ENCODE measurements at places on chromosomes 2 and 18.

- no peak for DNase-seq
These were observed 301.0 kb downstream of the STK39 start for GRCh38 chr2:167946441-167946841.

DNA sequence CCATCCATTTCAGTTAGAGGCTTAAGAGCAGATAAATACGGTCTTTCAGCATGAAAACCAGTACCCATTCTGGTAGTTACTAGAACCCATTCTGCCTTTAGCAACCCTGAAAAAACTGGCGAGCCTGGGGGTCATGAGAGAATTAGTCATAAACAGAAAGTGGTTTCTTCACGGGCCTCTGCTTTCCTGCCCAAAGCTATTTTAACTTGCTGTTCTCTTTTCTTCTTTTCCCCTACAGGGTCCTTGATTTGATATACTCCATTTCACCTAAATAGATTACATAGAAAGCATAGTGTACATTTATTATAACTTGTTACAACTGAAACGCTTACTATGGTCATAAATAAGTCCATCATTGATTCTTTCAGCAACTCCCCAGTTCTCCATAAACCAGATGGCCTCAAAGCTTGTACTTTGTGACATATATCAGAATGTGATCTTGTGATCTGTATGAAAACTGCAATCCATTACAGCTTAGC is 48.3 kb downstream of the WDFY1 start:
- DNase-seq, result no peak

DNA sequence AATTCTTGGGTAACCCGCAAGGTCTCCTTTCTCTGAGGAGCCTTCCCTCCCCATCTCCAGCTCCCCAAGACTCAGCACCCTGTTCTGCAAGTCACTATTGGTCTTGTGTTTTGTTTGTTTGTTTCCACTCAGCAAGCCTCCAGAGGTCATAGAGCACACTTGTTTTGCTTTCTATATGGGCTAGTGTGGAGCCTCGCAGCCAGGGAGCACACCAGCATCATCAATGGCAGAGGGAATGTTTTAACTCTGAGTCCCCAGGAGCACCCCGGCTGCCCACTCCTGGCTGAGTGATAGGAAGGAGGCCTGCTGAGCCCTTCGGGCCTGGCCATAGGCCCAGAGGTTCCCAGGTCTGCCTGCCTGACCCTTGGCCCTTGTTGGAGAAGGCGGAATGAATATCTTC is 36.6 kb downstream of the GLI2 start:
- no peak for DNase-seq

- DNase-seq, result no peak
These were observed 258.1 kb downstream of the GBX2 start for GRCh38 chr2:235910067-235910466.

DNA sequence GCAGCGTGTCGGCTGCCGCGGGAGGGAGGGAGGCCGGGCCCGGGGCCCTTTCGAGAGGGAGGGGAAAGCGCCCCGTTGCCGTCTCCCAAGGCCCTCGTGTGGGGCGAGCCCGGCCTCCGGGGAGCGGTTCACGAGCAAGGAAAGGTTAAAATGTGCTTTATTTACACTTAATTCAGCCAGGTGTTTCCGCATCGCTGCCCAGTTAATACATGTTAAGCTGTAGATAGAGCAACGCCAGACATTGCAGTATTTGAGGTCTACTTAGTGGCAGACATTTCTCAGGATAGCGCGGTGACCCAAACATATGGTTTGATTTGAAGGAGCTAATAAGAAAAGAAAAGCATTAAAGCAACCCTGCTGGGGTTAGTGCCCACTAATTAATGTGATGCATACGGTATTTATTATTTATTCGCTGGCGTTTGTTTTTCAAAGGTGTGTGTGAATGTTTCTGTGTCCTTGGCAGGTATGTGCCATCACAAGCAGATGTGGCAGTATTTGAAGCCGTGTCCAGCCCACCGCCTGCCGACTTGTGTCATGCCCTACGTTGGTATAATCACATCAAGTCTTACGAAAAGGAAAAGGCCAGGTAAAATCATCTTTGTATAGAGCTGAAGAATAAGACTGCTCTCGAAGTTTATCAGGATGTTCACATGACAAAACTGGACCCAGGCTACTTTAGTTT is 571 bp downstream of the EEF1B2 start:
- peak; percentile 19 for DNase-seq

GRCh38 chr2:241009601-241010530 is 11.4 kb downstream of the SNED1 start:
- DNase-seq, result no peak

- peak; percentile 72 for DNase-seq
These were observed at the start of gene CAPG for GRCh38 chr2:85409845-85410583. CAPG (minus strand) TSS chr2:85410366; CDS start chr2:85402145, 8,221 bp downstream.

- no peak for DNase-seq
These were observed 140.8 kb downstream of the DDX1 start for GRCh38 chr2:15732341-15733077.

GRCh38 chr2:36812196-36812595 is 115.7 kb downstream of the VIT start:
- no peak for DNase-seq

DNA sequence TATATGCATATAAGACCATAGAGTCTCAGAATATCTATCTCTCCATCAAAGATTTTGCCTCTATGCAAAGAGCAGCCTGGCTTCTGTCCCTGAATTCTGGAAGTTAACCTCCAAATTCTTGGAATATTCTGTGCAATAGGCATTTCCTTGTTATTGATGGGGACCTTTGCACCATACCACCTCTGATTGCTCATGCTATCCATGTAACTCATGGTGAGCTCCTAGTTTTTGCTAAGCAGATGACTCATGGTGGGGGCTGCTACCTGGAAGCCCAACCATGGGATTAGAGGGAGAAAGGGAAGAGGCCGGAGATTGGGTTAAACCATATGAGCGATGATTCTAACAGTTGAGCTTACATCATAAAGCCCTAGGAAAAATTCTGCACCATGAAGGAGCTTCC is 310.2 kb upstream of the FIGN start:
- no peak for DNase-seq

- DNase-seq, result no peak
These were observed 81.1 kb upstream of the CD226 start for GRCh38 chr18:70028734-70029133.

DNA sequence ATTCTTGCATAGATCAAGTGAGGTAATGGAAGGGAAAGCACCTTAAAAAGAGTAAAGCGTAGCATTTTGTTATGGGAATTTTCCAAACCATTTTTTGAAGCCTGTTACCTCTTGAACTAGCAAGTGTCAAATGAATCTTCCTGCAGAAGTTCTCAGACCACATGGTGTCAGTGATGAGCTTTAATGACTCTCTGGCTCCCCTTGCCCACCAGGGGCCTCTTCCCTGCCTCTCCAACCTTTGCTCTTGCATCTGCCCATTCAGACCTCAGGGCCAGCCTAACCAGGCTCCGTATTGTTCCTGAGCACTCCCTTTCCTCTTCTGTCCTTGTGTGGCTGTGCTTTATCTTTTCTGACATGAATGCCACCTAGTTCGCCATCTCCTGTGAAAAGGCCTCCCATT is 155.9 kb downstream of the DIS3L2 start:
- no peak for DNase-seq

GRCh38 chr2:169173876-169174275 is 104.5 kb downstream of the DHRS9 start:
- no peak for DNase-seq

DNA sequence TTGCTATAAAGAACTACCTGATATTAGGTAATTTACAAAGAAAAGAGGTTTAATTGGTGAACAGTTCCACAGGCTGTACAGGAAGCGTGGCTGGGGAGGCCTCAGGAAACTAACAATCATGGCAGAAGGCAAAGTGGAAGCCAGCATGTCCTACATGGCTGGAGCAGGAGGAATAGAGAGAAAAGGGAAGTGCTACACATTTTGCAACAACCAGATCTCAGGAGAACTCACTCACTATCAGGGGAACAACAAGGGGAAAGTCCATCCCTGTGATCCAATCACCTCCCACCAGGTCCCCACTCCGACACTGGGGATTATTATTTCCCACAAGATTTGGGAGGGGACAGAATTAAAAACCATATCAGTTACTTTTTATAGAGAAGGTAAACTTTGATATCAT is 273.5 kb upstream of the MMADHC start:
- DNase-seq, result no peak
